ENCODE measurements at places on chromosomes 6 and 20.

DNA sequence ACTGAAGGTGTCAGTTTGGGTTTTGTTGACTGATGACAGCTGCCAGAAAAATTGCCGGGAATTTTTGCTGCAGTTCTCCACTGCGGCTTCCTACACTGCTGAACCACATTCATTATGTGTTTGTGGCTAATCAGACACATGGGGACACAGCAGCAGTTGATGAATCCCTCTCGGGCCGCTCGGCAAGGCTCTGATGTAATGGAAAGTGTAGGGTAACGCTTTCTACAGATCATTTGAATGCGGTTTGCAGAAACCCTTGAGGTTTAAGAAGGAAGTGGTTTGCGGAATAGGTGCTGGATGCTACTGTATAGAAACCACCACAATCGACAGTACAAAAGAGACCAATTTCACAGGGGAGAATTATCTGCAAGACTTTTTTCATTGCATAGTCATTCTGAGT is 138.7 kb upstream of the SASH1 start:
- no peak for DNase-seq

- DNase-seq: no peak
These were observed 479.0 kb upstream of the NRSN1 start for GRCh38 chr6:23647045-23647444.

GRCh38 chr6:142735204-142735603 is 209.8 kb downstream of the HIVEP2 start:
- DNase-seq: no peak

DNA sequence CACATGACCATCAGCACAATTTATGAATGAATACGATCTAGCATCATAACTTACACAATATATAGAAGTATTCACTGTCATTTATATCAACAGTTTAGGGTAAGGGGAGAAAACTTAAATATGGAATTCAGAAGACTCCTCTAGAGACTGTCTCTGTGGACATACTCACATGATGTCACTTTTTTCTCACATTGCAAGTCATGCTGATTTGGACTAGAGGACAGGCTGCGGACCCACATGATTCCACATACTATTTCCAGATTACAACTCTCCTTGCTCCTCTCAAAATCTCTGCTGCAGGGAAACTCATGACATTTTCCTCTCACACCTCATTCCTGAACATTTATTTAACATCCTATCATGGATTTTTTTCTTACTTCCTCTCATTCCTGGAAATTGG is 13.4 kb downstream of the CRISP1 start:
- no peak for DNase-seq

GRCh38 chr6:90369651-90370050 is 73.0 kb upstream of the BACH2 start:
- DNase-seq: no peak

DNA sequence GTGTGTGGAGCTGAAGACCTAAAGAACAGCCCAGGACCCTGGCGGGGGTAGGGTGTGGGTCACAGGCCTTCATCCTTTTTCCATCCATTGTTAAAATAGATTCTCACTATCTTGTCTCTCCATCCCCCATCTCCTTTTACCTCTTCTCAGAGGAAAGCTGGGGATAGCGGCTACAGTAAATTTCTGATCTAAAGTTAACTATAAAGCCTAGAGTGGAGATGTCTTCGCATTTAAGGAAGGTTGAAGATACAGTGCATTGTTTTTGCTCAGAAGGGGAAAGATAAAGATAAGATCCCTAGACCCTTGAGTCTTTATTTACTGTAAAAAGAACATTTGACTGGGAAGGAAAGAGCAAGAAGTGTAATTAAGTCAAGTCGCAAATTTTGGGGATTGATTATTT is 8.6 kb downstream of the FOXA2 start:
- no peak for DNase-seq

DNA sequence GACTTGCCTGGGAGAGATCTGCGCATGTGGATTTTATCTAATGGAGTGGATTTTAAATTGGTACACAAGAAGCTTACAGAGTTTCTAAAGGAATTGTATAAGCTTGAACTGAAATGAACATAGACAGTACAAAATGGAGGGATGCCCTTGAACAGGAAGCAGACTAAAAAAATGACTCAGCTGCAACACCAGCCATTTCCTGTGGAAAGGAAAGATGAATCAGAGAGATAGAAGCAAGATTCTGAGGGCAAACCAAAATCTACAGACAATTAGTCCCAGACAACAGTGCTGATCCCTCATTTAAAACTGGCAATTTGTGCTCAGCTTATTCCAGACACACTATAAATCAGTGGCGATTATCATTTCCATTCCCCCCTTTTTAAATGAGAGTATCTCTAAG is 114.6 kb upstream of the TCF21 start:
- DNase-seq: no peak

DNA sequence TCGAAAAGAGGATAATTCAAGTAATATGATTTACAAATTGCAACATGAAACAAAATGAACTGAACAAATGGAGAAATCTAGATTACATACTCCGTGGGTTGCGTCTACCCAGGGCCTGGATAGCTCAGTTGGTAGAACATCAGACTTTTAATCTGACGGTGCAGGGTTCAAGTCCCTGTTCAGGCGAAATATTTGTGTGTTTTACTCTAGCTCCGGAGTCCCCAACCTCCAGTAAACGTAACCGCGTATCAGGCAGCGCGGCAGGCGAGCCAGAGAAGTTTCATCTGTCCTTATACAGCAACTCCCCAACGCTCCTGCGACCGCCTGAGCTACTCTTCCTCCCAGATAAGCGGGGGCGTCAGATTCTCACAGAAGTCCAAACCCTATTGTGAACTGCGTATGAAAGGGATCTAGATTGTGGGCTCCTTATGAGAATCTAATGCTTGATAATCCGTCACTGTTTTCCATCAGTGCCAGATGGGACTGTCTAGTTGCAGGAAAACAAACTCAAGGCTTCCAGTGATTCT is 176.1 kb downstream of the TRIM27 start:
- peak; percentile 76 for DNase-seq

GRCh38 chr20:55116598-55116997 is 641.2 kb downstream of the DOK5 start:
- DNase-seq: no peak

GRCh38 chr20:18256440-18257090 is 31.8 kb upstream of the ZNF133 start:
- no peak for DNase-seq

- no peak for DNase-seq
These were observed 5.2 kb downstream of the NOP56 start for GRCh38 chr20:2657674-2658073.

DNA sequence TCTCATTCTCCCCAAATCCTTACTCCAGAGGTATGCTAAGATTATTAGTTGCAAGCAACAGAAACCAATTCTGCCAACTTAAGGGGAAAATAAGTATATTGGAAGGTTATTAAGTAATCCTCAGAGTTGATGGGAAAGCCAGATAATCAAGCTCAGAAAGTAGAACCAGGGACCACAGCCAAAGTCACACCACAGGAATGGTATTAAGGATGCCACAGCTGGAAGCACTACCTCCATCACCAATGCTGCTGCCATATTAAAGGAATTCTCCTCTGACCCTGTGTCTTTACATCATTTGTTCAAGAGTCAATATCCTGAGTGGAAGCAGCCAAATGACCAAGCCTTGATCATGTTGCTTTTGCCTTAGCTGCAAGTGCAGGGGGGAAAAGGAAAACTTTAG is 9.9 kb downstream of the PROCR start:
- DNase-seq: no peak

DNA sequence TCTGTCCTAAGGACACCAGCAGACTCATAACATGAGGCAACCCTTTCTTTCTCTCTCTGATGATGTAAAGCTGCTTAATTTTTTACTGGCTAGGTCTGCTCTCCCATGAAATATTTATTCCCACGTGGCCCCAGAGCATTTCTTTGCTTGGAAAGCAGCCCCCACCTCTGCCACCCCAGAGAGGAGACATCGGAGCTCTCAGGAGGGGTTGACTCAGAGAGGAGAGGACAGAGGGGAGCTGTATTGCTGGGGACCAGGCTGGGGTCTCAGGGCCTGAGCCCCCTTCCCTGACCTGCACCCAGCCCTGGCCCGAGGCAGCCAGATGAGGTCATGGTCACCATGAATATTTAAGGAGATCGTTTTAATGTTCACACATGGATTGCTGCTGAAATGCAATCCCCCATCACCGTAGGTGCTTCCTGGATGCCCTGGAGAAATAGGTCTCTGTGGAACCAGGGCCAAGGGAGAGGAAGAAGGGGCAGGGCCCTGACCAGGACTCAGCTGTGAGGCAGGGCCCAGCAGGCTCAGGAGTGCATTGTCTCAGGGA is 117.5 kb downstream of the DLL1 start:
- DNase-seq: no peak

GRCh38 chr6:38387461-38387860 is 252.3 kb downstream of the BTBD9 start:
- no peak for DNase-seq

GRCh38 chr6:16630026-16630643 is 131.1 kb downstream of the ATXN1 start:
- no peak for DNase-seq

GRCh38 chr6:138765896-138766655 is 7.5 kb upstream of the CCDC28A start:
- peak; percentile 4 for DNase-seq

GRCh38 chr20:34578025-34578424 is 19.5 kb downstream of the MAP1LC3A start:
- DNase-seq: no peak

GRCh38 chr20:58836616-58837204 is 14.0 kb downstream of the GNAS-AS1 start:
- no peak for DNase-seq

- DNase-seq: no peak
These were observed at the start of gene KCNB1 for GRCh38 chr20:49482621-49483017. Gene KCNB1, minus strand, starts transcription at chr20:49482668. Its CDS starts 188 bp downstream, at chr20:49482480.

DNA sequence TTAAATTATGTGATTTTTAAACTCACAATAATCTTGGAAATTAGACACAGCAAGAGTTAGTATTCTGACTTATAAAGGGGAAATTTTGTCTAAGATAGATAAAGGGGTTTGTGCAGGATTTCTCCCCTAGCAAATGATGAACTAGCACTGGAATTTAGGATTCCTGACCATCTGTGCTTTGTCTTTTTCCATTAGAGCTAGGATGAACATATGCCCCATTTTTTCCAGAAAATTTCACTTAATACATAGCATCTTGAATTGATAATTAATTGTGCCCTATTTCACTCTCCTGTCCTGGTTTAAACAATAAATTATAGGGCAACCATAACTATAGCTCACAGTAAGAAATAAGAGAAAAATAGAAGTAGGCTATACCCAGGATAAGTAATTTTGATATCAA is 601.0 kb downstream of the GRIK2 start:
- no peak for DNase-seq

DNA sequence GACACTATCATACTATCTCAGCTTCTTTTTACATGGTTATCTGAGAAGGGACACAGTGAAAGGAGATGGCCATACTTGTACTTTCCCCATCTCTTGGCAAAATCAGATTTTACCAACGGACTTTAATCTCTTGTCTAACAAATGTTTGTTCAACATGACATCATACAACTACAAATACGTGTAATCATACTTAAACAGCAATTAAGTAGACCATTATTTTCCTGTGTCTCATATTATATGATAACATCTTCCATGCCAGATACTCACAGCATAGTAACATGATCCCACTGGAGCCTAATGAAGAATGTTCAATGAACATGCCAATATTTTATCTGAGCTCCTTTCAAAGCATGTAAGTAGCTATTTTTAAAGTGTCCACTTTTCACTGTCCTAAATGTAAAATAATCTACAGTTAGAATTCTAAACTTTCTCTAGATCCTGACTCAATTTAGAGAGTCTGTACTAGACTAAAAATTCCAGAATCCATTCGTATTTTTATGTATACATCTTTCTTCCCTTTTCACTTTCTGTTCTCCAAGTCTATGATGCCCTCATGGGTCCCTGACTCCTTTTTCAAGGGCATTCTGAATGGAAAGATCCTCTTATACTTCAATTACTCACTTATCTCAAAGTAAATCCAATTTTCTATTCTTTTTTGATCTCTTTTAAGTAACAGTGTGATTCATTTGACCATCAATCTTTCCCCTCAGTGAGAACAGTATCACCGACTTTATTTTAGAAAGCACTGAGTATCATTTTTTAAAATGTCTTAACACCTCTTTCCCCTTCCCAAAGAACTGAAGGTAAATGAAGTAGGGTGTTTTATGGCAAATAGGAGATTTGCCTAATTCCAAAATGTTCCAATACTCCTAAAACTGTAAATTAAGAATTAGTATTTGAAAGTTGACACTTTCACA is 133.5 kb downstream of the CDK19 start:
- no peak for DNase-seq

DNA sequence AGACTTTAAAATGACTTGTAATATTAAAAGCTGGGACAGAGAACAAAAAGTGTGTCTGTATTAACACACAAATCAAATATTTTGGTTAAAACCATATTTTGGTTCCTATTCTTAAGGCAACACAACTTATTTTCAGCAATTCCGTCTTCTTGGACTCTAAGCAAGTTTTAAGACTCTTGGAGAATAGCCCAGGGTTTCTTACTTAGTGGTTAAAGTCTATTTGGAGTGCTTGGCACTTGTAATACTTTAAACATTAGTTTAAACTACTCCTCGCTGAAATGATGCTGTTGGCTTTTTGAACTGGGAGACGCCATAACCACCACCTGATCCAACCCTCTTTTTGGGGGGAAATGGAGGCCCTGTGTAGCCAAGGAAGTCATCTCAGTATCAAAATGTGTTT is 109.7 kb upstream of the GMDS start:
- no peak for DNase-seq

DNA sequence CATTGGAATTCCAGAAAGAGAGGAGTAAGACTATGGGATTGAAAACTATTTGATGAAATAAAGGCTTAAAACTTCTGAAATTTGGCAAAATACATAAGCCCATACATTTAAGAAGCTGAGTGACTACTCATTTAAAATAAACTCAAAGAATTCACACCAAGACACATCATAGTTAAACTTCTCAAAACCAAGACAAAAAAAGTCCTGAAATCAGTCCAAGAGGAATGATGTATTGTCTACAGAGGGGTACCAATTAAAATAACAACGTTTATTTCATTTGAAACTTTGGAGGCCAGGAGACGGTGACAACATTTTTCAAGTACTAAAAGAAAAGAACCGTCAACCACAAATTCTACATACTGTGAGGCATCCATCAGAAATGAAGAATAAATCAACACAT is 841.4 kb upstream of the MAP3K7 start:
- DNase-seq: no peak

- DNase-seq: no peak
These were observed 150.1 kb downstream of the ELOVL4 start for GRCh38 chr6:79797163-79797764.

GRCh38 chr6:106534564-106534982 is 94.7 kb downstream of the RTN4IP1 start:
- no peak for DNase-seq

GRCh38 chr6:111800259-111800765 is 72.9 kb downstream of the FYN start:
- no peak for DNase-seq

DNA sequence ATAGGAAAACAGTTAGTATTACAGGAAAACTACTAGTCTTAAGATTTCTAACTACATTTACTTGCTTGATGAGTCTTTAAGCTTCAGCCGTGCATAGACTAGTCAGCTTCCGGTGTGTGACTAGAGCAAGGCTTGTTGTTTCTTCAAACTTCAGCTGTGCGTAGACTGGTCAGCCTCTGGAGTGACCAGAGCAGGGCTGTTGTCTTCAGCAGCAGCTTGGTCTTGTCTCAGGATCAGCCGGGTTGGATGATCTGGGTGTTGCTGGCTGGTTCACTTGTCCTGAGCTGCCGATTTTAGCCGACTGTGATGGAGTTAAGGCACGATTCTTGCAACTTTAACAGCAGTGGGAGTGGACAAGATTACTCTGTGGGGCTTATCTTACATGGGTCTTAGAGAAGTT is 44.7 kb downstream of the HLA-C start:
- DNase-seq: no peak

Measured in AG09319 (cell line).